ENCODE measurements at places on chromosomes 3 and 15.

DNA sequence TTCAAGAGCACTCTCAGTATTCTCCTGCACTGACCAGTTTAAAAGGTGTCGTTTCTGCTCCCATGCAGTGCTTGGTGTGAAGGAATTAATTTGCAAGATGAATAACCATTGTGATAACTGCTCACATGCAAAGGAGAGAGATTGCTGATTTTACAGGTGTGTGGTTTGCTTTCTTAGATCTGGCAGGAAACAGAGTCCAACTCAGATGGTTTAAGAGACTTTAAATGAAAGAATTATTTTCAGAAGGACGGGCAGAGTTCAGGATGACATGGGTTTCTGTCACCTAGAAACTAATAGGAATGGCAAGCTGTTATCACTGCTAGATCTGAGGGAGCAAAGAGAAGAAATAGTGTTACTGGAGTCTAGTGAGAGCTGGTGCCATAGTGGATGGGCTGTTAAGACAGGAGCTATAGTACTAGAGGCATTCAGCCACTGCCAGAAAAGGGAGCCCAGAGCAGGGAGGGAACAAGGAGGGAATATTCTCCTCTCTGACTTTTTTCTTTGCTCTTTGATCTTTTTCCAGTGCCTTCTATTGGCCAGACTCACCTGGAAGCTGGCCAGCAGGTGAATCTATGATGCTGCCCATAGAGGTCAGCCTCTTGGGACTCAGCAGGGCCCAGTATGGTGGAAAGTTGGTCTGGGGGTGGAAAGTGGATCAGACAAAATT, 14.9 kb downstream of the ATXN7 start:
- DNase-seq: no peak

- DNase-seq: no peak
Measured at GRCh38 chr3:108525256-108525655, 14.9 kb upstream of the MYH15 start.

- DNase-seq: no peak
Measured at GRCh38 chr3:11556851-11557644, 86.7 kb downstream of the VGLL4 start.

DNA sequence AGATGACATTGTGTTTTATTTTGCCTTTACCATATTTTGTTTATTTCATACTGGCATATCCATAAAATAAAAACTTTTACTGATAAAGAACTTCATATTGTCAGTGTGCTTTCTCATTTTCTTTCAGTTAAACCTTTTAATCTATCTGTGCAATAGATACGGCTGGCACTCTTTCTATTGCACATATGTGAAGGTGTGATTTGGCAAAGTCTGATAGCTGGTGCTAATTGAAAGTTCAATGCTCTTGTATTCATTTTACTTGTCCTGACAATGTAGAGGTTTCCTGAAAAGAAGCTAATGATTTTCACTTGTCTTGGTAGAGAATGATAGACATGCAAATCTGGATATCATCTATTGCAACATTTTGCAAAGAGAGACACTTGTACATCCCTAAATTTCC, 467.0 kb downstream of the NSUN3 start:
- DNase-seq: no peak

- DNase-seq: no peak
Measured at GRCh38 chr3:116247605-116248004, 197.7 kb downstream of the LSAMP start.

DNA sequence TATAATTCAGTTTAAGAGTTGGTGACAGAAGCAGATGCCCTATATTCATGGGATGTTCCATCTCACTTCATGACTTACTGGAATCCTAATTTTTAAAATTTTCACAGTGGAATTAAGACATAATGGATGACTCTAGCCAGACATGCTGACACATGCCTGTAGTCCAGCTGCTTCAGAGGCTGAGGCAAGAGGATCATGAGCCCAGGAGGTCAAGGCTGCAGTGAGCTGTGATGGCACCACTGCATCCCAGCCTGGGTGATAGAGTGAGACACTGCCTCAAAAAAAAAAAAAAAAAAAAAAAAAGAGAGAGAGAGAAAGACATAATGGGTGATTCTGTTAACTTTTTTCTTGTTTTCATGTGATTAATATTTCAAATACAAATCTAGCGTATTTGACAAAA, 123.6 kb downstream of the KLHL25 start:
- DNase-seq: no peak

DNA sequence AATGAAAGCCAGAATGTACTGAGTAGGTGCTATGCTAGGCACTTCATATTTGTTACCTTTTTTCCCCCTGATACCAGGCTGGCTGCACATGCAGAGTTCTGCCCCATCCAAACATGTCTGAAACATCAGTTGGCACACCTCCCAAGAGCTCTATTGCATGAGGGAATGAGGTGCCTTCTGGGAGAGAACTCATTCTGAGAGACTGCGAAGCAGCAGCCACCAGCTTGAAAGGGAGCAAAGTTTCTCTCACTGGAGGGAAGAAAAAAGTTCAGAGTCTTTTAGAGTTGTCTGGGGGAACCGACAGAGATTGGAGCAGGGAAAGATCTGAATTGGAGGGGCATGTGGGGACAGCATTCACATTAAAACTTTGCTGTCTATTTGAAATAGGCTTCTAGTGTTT, 84.1 kb downstream of the AGBL1 start:
- DNase-seq: no peak

DNA sequence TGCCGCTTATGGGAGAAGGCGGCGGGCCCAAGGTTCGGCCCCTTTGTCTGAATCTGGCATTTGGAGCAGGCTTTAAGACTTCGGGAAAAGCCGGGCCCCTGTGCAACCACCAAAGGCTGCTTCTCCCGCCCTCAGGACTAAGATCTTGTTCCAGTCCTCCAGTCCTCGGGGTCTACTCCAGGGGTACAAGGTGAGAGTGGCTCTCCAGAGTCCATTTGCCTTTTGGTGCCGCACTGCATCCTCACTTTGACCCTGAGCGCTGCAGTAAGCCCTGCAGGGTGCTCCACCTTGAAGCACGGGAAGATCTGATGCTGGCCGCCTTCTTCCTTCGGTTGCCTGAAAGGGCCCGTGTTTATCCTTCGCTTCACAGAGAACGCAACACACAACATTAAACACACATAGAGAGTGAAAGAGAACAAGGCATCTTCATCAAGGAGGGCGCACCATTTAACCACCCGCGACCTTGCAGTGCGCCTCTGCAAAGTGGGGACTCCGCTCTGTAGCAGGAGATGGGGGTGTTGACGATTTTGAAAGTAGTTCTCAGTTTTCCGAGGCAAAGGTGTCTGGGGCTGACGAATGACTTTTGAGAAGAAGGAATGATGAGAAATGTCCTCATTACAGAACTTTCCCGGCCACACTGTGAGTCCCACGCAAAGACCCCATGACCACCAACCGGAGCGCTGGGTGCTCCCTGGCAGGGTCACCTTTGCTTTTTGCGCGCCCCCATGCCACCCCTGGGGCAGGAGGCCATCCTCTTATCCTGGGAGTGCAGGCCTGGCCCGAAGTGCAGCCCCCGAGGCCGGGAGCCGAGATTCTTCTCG, 1.0 kb downstream of the PIGZ start:
- DNase-seq: no peak

DNA sequence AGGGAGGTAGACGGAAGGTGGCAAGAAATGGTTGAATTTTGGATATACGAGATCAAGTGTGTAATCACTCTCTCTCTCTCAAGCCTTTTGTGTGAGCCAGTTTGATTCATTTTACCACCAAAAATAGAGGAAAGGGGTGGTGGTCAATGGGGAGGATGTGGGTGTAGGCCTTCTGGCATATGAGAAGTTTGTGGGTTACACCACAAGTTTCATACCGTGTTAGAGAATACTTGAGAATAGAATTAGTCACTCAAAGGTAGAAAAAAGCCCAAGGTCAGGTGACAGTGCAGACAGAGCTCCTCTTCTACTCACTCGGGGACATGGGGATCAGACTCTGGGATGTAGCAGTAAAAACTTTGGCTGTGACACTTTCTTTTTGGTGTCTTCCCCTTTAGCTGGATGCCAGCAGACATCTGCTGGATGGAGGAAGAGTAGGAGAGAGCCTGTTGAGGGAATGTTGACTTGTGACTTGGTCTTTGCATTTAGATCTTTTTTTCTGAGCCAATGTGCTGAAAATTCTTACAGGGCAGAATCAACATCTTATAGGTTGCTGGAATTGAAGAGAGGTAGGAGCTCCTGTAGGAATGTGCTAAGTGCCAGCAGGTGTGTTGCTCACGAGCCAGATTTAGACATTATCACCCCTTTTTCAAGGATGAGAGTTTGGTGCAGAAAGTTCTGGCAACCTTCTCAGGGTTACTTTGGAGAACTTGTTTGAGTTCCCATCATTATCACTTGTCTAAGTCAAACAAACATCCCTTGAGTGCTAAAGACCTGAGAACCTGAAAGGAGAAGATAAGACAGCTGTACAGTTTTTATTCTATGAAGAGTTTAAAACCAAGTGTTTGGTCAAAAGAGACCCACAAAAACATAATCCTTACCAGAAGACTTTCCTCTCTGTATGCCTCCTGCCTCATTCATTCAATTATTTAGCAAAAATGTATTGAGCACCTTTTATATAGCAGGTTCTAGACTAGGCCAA, 43.9 kb upstream of the RYK start:
- no peak for DNase-seq

DNA sequence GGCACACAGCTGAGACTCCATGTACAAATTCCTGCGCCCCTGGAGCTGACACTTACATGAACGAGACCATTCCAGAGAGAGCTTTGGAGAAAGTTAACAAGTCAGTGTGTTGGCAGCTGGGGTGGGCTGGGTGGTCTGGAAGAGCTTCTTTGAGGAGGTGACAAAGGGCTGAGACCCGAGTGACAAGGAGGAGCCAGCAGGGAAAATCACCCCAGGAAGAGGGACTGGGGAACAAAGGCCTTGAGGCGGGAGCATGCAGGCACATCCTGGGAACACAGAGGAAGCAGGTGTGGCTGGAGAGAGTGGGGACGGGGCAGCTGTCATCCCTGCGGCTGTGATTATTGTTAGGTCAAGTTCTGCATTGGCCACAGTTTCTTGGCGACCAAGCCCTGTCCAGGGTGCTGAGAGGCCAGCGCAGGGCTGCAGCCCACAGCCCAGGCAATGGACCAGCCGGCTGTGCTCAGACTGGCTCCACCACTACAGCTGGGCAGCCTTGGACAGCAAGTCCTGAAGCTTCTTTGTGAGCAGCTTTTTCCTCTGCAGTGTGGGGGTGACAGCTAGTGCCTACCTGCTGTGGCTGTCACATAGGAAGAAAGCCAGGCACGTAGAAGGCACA, 34.2 kb upstream of the PRR23E start:
- DNase-seq: peak; percentile 72
